ENCODE measurements at places on chromosomes 13 and 19.
A peak's percentile ranks its signal among the peaks of the same experiment; 100 is the strongest.

GRCh38 chr19:19064098-19064722 lies 416 bp downstream of the SLC25A42 start:
- no peak for DNase-seq

DNA sequence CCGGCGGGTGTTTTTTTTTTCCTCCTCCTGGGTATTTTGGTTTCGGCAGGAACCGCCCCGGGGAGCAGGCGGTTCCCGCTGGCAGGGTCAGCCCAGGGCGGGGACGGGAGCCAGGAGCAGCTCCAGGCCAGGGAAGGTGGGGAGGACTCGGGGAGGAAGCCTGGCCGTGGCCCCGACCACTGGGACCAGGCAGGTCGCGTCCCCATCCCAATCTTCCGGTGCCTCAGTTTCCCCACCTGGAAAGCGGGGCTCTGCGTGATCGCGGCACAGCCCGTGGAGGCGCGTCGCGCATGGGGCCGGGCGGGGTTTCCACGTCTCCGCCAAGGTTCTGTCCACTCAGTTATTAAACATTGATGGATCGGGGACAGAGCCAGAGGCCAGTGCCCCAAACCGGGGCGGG lies 34.8 kb downstream of the IL12RB1 start:
- DNase-seq, result no peak

DNA sequence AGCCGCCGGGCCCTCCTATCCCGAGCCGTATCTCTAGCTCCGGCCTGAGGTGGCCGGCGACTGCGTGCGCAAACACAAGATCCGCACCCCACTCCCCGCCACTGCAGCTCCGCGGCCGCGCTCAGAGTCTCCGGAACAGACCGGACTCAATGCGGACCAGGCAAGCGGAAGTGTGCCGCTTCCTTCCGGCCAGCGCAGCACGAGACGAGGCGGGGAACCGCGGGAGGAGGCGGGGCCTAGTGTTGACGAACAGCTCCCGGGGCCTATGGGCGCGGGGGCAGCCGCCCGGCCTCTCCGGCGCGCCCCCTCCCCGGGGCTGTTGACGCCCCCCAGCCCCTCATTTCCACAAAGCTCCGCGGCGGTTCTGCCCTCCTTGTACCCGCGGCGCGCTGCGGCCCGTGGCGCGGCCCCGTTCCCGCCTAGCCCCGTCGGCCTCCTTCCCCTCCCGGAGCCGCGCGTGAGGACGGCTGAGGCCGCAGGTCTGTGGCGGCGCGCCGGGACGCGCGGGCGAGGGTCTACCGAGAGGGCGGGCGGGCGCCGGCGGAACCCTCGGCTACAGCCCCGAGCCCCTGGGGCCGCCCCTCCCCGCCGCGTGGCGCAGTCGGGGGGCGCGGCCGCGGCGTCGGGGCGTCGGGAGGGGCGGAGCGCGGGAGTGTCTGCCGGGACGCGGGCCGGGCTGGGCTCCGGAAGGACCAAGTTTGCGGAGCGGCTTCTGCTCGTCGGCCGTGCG lies at the start of gene DPY19L3:
DPY19L3 (plus strand) TSS at position 340 of the 730 bp plus-strand sequence. CDS start 2,484 bp downstream, outside the sequence.
- peak; percentile 79 for DNase-seq

DNA sequence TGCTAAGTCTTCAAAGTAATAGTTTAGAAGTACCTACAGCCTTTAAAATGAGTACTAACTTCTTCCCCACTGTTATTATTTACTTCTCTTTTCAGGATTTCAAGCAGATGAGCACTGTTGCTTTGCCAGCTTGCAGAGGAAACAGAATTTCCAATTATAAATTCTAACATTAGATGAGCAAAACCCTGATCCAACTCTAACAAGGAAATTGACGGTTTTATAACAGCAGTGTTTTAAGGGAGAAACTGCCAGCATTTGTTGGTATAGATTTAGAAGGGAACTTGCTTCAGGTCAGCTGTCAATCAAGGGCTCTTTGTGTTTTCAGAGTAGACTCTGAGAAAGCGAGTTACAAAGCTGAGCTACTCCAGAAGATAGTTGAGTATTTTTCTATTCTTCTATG lies 120.5 kb downstream of the RAP2A start:
- no peak for DNase-seq

- DNase-seq, result no peak
Measured at GRCh38 chr19:2097886-2098327, 1.2 kb downstream of the IZUMO4 start.

GRCh38 chr19:43152214-43152613 lies 34.1 kb downstream of the PSG5 start:
- no peak for DNase-seq

DNA sequence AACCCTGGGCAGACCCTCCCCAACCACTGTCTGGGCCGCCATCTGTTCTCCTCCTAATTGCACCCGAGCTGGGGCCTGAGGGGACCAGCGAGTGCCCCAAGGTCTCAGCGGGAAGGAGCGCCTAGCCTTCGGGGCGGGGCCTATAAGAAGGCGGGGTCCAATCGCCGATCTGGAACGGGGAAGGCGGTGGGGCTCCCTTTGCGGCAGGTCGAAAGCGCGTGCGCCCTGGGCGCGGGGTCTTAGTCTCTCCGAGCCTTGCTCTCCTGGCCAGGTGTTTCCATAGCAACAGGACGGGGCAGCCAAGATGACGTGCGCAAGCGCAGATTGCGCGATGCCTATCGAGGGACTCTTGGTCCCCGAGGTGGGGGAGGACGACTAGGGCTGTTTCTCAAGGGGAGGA lies 2.8 kb downstream of the MAST1 start:
- DNase-seq, result no peak

- DNase-seq, result no peak
Measured at GRCh38 chr13:39272994-39273393, 234.7 kb downstream of the NHLRC3 start.

- DNase-seq, result no peak
Measured at GRCh38 chr13:40556453-40556852, 110.0 kb downstream of the FOXO1 start.

- no peak for DNase-seq
Measured at GRCh38 chr19:13861392-13861713, 15.6 kb upstream of the NANOS3 start.

DNA sequence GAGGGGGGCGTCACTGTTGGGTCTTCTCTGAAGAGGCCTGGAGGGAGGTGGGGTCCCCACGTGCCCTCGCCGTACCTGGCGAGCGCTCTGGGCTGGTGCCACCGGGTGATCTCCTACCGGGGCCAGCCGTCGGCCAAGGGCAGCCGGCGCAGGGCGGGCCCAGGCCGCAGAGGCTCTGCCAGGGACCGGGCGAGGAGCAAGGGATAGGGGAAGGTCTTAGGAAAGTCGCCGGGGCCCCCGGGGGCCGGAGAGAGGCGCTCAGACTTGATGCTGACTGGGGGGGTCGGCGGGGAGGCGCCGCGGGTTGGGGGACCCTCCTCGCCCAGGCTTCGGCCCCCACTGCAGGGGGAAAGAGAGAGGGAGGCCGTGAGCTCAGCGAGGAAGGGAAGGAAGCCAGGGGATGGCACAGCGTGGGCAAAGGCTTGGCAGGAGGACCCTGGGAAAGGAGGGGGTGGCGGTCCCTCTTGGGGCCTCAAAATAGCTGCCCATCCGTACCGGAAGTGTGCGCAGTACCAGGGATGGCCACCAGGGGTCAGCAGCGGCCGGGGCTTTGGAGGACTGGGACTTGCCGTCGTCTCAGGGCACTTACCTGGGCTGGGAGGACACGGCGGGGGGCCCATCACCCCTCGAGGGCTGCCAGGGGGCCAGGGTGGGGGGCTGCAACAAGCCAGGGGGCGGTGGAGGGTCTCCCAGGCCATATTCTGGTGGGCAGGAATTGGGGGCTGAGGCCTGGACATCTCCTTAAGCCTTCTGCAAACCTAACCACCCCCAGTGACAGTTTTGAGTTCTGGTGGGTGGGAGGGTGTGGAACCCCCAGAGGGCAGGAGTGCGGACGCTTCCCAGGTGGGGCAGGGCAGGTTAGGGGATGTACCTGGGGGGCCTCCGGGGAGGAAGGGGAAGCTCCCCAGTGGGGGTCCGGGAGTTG lies 7.7 kb upstream of the TMEM161A start:
- DNase-seq, result peak; percentile 82

DNA sequence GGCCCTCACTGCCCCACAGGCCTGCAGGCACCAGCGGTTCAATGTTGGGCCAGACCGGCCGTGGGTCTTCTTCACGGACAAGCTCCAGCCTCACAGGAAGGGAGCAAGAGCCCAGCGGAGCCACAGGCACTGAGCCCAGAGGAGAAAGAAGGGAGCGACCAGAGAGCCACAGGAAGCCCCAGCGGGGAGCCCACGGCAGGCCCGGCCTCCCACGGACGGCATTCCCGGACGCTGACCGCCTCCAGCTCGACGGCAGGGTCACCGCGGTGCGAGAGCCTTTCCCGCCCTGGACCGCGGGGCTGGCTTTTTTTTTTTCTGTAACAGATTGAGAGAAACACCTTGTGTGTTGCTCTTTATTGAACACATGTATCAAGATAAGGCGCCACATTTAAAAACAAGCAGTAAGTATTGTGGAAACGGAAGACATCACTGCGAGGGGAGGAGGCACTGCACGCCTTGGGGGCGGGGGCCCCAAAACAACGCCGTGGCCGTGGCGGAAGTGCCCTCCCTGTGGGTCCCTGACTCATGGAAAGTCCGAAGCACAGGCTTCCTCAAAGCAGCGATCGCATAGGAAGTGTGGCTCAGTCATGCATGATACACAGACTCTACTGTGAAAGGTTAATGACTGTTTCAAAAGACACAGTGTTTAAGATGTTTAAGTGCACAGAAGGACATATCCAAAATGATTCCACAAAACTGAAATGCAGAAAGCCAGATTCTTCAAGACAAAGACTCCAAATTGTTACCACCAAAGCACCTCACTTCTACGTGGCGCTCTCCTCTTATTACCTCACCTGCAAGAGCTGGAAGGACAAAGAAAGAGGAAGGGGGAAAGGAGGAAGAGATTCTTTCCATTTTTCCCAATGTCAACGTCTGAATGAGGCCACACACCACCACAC lies 3.5 kb downstream of the RASA3 start:
- peak; percentile 91 for DNase-seq

DNA sequence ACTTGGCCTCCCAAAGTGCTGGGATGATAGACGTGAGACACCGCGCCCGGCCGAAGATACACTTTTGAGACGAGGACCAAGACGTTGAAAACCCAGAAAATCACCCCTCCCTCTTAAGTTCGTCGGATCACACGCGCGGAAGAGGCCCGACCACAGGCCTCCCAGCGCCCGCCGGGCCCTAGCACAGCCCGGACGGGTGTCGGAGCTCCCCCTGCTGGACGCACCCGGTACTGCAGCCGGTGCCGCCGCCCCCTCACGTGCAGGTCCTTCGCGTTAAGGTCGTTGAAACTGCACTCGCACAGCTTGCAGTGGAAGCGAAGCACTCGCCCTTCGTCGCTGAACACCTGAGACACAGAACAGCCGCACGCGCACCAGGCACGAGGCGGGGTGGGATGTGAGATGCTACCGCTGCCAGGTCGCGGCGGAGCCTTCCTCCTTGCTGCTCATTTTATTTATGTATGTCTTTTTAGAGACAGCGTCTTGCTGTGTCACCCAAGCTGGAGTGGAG lies 35.7 kb upstream of the MATK start:
- DNase-seq, result peak; percentile 85

- DNase-seq, result no peak
Measured at GRCh38 chr13:82011355-82011754, 1670.4 kb upstream of the SPRY2 start.

- DNase-seq, result no peak
Measured at GRCh38 chr13:91882918-91883317, 484.5 kb downstream of the GPC5 start.

- no peak for DNase-seq
Measured at GRCh38 chr19:4639531-4640246, 373 bp downstream of the TNFAIP8L1 start.

- no peak for DNase-seq
Measured at GRCh38 chr13:112976526-112976925, 7.5 kb downstream of the MCF2L start.

- DNase-seq, result no peak
Measured at GRCh38 chr13:68745502-68745901, 1362.1 kb upstream of the ATXN8OS start.

DNA sequence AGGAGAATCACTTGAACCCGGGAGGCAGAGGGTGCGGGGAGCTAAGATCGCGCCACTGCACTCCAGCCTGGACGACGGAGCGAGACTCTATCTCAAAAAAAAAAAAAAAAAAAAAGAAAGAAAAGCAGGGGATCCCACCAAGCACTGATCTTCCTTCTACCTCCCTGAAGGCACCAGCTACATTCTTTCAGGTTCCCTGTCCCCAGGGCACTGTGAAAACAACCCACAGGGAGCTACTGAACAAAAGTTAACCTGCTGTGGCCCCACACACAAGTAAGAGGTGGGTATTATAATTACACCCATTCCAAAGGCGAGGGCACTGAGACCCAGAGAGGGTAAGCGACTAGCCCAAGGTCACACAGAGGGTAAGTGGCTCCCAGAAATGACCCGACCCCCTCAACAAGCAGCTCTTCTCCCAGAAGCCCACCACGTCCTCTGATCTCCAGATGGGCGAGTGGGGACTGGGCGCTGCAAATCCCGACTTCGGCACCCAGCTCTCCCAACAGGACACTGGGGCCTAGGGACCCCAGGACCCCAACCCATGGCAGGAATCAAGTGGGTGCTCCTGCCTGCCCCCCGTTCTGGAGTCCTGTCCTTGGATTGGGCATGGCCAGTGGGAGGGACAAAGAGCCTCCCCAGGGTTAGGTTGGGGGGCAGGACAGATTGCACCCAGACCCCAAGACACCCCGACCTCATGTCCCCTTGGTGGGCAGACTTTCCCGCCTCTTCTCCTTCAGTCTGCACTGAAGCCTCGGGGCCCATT lies 2.4 kb downstream of the LMNB2 start:
- DNase-seq, result no peak

DNA sequence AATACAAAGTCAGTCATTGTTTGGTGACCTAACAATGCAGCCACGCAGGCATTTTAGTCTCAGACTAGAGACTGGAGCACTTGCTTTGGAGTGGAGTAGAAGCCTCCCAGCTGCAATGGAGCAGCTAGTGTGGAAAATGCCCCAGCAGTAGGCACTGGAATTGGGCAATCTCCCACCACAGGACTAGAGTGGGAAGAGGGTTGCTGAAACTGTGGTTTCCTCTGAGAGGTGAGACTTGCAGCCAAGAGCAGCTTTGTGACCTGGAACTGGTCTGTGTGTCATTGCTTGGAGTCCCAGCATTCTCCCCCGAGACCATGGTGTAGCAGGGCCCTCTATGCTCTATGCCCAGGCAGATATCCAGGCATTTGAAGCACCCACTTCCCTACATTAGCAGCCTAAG lies 556.3 kb downstream of the UQCRFS1 start:
- no peak for DNase-seq

DNA sequence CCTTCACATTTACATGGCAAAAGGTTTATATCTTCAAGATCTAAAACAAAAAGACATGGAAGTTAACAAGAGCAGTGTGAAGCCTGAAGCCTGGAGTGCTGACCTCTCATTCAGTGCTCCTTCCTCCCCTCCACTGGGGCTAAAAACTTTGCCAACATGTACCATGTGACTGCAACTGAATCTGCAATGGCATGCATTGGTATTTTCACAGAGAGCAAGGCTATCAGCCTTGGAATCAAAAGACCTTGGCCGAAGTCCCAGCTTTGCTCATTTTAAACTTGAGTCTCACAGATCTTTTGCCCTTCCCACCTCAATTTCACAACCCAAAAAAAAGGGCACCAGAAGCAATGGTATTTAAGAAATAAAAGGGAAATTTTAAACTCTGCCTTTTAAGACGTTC lies 325.1 kb downstream of the DCT start:
- no peak for DNase-seq

Measured in T-helper 1 cell (primary cell).